ENCODE measurements at places on chromosomes 3 and 15. TPM values are rescaled to one million over a fixed set of nuclear protein-coding genes. Genes with fewer than 3 reads are reported as not detected.

GPR62 gene
- not detected for total RNA-seq

TP63 gene
- not detected for total RNA-seq

KLHL40 gene
- not detected for total RNA-seq

SCG5 gene
- 10.7 TPM for total RNA-seq

HRH1 gene
- total RNA-seq: 11.2 TPM

CALML4 gene
- total RNA-seq: 4.6 TPM

GOLGA8T gene
- total RNA-seq: not detected

DUOX2 gene
- not detected for total RNA-seq

DNAJA4 gene
- total RNA-seq: 2.9 TPM

SLCO2A1 gene
- 0.18 TPM for total RNA-seq

CLDN18 gene
- total RNA-seq: not detected

NMB gene
- 14.9 TPM for total RNA-seq

DOCK3 gene
- not detected for total RNA-seq

EIF4E3 gene
- total RNA-seq: 1.1 TPM

CEP19 gene
- 2.5 TPM for total RNA-seq

CKMT1A gene
- not detected for total RNA-seq

VIPR1 gene
- total RNA-seq: not detected

TGM4 gene
- not detected for total RNA-seq

TMEM158 gene
- total RNA-seq: 83.0 TPM

TRPM1 gene
- not detected for total RNA-seq

ABI3BP gene
- 13.3 TPM for total RNA-seq

LRIG1 gene
- total RNA-seq: 3.0 TPM

THPO gene
- not detected for total RNA-seq

TARS3 gene
- 8.9 TPM for total RNA-seq

PSTPIP1 gene
- 0.18 TPM for total RNA-seq

ZNF385D gene
- 6.6 TPM for total RNA-seq

SLC12A1 gene
- not detected for total RNA-seq

SPSB4 gene
- total RNA-seq: not detected

RAD51 gene
- 5.5 TPM for total RNA-seq

LSAMP gene
- total RNA-seq: 0.18 TPM

CAND2 gene
- 8.9 TPM for total RNA-seq

SMCO1 gene
- total RNA-seq: not detected

SEMA3B gene
- 23.0 TPM for total RNA-seq

TRIM71 gene
- total RNA-seq: not detected

SIDT1 gene
- total RNA-seq: not detected

TNFAIP8L3 gene
- 4.1 TPM for total RNA-seq

MME gene
- 481 TPM for total RNA-seq

DET1 gene
- total RNA-seq: 11.0 TPM

SCN11A gene
- not detected for total RNA-seq

PROK2 gene
- total RNA-seq: not detected

PRSS50 gene
- not detected for total RNA-seq

IQCF5 gene
- not detected for total RNA-seq

COL6A5 gene
- total RNA-seq: not detected

IL16 gene
- total RNA-seq: under 0.01 TPM

CHAC1 gene
- 42.7 TPM for total RNA-seq

BRPF1 gene
- 8.6 TPM for total RNA-seq

IFT122 gene
- 32.1 TPM for total RNA-seq

All from myometrial cell (primary cell).